ENCODE measurements at places on chromosomes 2 and 18.

DNA sequence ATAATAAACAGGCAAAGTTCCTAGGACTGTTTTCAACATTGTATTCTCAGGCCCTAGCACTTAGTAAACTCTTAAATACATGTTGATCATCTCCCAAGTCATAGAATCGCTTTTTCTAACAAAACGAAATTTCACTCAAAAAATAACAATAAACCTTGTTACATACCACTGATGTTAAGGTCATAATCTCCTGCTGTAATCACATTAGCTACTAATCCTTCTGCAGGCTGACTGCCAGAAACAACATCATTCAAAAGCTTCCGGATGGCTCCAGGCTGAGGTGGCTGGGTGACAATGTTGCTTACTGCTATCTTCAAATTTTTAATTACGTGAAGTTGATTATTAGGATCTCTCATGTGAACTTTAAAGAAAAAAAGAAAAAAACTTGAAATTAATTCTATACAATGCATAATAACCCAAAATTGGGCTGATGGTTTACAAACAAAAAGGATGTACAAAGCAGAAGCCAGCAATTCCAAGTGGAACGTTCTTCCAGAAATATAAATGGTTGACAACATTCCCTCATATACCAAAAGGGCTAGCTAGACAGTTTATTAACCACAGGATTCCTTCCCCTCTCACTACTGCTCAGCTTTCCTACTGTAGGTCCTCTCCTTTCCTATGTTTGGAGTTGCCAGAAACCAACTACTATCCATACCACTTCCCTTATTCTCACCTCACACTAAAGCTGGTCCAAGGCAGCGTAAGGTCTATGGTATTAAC is 11.6 kb downstream of the TRAPPC8 start:
- DNase-seq: no peak

GRCh38 chr2:221778025-221778424 is 205.9 kb upstream of the EPHA4 start:
- no peak for DNase-seq

DNA sequence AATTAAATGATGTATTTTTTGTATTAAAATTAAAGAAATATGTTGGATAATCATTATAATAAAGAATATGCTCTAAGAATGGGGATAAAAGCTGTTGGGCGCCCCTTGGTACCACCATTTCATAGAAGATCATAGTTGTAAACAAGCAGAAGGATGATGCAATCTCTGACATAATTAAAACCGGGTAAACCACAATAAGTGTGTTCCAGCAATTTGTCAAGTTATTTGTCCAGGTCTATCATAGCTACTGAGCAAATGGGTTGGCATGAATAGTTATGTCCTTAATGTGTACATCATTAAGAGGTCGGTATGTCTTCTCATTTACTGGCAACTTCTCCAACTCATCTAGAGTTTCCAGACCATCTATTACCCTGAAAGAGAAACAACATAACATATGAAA is 6.7 kb upstream of the CLK1 start:
- no peak for DNase-seq

DNA sequence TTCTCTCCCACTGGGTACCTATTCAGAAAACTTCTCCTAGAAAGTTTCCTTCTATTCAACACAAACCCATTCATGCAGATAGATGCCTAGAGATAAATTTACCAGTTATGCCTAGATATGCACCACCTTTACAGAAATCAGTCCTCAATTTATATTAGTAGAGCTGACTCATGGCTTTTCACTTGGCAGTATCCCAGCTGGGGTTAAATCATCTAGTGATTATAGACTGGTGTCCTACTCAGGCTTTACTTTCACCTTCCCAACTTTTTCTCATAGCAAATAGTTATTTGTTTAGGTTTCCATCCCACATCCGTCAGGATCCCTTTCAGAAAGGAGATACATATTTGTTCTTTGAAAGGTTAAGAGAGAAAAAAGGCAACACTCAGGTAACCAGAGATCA is 124.5 kb downstream of the AQP4 start:
- DNase-seq: no peak

DNA sequence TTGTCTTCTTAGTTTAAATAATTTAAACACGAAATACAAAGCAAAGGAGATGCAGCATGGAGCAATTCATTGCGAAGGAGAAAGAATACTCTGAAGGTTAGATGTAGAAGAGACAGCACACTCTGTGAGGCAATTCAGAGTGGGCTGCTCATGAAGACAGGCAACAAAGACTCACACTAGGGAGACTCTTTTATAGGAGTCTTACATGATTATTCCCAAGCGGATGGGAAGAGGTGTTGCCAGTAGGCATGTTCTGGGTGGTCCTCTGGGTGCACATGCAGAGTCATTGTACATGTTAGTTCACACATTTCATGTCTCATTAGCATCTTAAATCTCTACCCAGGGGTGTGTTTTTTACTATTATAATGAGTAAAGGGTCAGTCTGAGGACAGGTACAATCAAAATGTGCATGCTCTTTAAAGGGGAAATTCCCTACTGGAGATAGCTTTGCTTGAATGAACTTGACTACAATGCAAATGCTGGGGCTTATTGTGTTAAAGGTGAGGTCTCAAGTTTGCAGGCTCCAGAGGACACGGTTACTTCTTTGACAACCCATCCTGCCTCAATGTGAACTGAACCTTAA is 275.5 kb downstream of the CDH19 start:
- no peak for DNase-seq

GRCh38 chr18:42706029-42706608 is 409.4 kb downstream of the RIT2 start:
- DNase-seq: no peak

DNA sequence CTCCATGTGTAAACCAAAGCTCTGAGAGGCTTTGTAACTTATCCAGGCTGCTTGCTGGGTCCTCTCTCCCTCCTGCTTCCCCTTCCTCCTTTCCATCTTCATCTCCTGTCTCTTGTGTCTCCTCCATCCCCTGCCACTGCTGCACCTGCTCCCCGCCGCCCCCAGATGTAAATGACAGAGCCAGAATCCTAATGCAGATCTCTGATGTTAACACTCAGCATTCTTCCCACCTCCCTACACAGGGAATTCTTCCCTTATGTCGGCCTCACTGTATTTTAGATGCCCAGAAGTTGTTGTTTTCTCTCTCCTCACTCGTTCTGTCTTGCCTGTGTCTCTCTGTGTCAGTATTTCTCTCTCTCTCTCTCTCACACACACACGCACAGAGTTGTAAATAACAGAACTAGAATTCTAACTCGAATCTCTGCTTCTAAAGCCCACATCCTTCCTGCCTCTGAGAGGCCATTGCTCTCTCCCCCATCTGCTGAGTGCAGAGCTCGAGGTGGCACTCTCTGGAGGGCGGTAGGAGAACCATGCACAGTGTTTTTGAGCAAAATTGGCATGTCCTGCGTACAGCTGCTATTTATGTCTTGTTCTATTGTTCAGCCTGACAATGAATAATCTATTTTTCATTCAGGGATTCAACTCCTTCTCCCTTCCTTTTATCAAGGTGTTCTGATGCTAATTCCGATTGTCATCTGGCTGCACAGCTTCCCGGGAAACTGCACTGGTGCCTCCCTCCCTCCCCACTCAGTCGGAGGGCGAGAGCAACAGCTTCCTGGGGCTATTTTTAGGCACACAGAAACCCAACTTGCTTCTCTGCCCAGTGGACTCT is 219.9 kb downstream of the SH3RF3 start:
- no peak for DNase-seq

GRCh38 chr2:72579591-72580180 is 246.1 kb downstream of the EXOC6B start:
- no peak for DNase-seq

GRCh38 chr2:143123911-143124310 is 5.3 kb upstream of the ARHGAP15 start:
- no peak for DNase-seq

GRCh38 chr18:10121028-10121427 is 207.2 kb downstream of the VAPA start:
- DNase-seq: no peak

GRCh38 chr2:68387408-68388350 is 22.6 kb downstream of the PLEK start:
- no peak for DNase-seq

GRCh38 chr18:79950515-79951341 is 725 bp downstream of the SLC66A2 start:
- no peak for DNase-seq
